T-helper 9 cell (primary cell): ENCODE measurements at places on chromosomes 5 and 9.

DNA sequence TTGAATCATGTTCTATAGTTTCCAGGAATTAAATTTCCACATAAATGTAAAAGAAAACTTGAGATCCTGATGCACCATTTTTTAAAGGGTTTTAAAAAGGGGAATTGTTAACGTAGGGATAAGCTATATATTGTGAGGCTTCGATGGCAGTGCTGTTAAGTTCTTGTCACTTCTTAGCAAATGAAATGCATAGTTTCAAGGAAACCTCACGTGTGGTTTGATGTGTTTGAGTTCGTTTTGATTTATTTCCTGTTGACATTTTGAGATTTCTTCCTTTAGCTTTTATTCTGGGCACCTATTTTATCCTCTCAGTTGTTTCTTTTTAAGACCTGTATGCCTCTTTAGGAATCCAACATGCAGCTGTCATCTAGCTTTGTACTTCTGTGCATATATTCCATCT, 301.0 kb downstream of the DOCK8 start:
- no peak for DNase-seq

- DNase-seq: no peak
These were observed 1397.0 kb upstream of the C9orf72 start for GRCh38 chr9:28970241-28970654.

DNA sequence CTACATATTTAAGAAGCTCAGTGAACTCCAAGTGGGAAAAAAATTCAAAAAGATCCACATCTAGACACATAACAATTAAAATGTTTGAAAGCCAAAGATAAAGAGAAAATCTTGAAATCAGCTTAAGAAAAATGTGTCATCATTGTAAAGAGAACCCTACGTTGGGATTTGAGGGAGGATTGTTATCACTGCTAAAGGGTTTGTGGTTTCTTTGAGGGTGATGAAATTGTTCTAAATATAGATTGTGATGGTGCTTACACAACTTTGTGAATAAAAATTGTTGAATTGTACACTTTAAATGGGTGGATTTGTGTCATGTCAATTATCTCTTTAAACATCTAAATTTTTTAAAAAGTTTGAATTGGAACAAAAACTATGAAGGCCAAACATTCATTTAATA, 92.2 kb upstream of the ADAMTS19 start:
- DNase-seq: no peak

DNA sequence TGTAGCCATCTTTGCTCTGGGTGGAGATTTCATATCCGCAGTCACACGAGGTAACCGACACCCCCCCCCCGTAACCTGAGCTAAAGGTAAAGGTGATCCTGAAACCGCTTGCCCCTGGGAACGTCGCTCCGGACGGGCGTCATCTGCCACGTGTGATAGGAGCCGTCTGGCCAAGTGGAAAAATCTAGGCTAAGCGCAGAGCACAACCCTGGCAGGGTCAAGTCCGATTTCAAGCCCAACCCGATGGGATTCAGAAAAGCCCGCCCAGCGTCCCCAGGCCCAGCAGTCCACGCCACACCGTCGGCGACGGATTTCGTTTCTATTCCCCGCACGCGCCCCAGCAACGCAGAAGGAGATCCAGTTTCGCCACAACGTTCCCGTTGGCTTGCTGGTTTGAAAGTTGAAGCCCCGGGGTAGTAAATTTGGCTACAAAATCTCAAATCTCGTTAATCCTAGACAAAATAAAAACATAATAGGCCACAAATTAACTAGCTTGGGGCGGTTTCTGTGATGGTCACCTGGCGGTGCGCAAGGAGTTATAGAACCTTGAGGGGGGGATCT, 32.4 kb upstream of the NFIB start:
- DNase-seq: no peak

GRCh38 chr9:86685556-86685955, 261.8 kb downstream of the GAS1 start:
- DNase-seq: no peak

GRCh38 chr5:59789894-59790293, 103.6 kb downstream of the PDE4D start:
- DNase-seq: no peak

- DNase-seq: no peak
These were observed 1456.4 kb upstream of the ACO1 start for GRCh38 chr9:30928045-30928444.

DNA sequence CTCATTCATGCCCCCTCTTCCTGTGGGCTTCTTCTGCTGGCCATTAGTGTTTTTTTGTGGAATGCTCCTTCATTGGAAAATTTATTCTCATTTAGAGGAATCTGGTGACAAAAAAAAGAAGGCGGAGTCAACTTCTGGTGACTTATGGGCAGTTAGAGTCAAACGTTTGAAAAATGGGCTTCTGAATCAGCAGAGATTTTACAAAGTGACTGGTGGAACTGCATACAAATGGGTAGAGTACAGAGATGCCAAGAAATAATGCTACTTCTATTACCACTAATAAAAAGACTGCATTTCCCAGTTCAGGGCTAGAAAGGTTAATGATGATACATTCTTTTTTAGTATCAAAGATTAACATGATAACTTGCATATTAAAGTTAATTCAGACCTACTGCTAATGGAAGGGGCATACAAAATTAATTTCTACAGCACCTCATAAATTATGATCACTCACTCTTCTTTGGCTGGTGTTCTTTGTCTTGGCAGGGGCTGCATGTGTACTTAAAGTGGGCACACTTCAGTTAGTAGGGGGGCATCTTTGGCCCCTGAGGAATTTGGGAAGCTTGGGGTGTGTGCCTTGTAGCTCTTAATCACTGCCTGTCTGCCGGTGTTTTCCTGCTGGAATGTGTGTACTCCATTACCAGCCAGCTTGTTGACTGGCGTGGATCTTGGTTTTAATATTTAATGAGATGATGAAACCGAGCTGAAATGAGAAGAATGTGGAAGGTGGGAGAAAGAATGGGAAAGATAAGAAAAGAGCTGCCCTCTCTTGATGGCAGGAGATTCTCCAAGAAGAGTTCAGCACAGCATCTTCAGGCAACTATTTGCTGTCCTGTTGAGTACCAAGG, 148.9 kb downstream of the DOCK2 start:
- no peak for DNase-seq

DNA sequence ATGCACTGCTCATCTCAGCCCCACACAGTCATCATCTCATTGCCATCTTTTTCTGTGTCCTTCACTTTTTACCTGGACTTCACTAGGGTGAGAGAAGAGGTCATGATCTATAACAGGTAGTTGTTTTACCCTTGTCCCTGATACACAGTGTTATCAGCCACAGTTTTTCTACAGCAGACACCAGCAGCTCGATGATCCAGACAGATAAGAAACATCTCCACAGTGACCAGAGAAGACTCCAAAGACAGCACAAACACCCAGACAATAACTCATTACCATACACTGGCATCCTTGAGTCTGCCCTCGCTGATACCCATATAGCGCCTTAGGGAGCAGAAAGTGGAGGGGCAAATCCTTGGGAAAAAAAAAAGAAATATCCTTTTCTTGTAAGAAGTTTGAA, 194.1 kb downstream of the DTWD2 start:
- no peak for DNase-seq

DNA sequence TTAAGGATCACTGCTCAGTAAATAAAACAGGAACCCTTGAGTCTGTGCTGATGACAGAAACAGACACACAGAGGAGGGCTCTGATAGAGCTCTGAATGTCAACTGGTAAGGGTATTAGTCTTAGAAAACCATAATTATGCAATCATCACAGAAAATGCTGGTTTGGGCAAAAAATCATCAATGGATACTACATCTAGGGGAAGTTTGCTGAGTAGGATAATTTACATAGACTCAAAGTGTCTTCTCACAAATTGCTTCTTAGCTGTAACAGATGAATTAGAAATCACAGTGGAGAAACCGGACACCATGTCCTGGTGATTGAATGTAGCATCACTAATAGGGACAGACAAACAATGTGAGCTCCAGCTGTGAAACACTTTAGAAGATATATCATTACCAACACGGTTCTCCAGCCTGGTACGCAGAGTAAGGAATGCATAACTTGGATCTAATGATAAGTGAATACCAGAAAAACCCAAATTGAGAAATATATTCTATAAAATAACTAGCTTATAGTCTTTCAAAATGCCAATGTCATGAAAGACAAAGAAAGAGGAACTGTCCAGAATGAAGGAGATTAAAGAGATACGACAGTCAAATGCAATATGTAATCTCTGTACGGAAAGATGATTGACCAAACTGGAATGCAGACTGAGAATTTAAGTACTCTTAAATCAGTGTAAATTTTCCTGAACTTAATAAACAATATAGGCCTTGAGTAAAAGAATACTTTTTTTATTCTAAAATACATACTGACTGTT, 17.3 kb downstream of the CHD1 start:
- no peak for DNase-seq

- no peak for DNase-seq
These were observed 724 bp downstream of the TCERG1 start for GRCh38 chr5:146447734-146448380.

DNA sequence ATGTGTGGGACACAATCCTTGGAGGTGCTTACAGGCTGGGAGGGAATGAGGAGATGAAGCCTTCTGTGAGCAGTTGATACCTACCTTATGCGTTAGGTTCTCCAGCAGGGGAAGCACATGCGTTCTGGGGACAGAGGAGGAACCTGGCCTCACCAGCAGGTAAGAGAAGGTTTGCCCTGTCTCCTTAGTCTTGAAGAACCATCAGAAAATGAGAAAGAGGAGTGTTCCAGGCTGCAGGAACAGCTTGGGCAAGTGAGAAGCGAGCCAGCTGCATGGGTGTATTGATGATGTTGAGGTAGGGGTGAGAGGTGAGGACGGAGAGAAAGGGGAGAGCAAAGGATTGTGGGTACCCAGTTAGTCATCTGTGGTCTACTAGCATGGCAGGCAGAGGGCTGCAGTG, 156.9 kb upstream of the MVB12B start:
- no peak for DNase-seq

DNA sequence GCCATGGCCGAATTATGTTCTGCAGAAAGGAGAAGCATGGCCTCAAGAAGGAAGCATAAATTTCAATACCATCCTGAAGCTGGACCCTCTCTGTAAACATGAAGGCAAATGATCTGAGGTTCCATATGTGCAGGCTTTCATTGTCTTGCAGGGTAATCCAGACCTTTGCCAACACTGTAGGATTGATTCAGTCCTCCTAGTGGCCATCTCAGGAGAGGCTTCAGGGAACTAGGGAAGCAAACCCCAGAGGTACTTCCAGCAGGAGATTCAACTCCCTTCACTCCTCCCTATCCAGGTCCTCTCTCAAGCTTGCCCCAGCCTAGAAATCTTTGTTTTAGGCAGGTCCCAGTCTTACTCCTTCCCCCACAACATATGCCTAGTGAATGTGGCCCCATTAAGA, 99.3 kb upstream of the HCN1 start:
- no peak for DNase-seq

GRCh38 chr5:76604838-76605237, 18.4 kb downstream of the F2RL2 start:
- DNase-seq: no peak

DNA sequence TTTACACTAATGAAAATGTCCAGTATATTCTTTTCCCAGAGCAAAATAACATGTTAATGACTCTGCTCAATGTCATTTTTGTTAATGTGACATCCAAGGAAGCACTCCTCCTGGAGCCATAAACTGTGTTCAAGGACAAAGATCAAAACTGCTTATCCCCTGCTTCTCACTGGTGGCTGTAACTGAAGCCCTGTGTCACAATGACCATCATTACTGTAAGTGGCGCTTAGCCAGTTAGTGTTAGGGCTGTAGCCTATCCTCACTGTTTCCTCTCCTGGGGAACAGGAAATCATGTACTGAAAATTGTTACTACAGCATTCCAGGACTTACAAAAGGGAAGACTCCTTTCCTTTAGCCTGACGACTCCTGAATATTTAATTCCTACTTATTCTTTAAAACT, 71.7 kb upstream of the COX7C start:
- no peak for DNase-seq

DNA sequence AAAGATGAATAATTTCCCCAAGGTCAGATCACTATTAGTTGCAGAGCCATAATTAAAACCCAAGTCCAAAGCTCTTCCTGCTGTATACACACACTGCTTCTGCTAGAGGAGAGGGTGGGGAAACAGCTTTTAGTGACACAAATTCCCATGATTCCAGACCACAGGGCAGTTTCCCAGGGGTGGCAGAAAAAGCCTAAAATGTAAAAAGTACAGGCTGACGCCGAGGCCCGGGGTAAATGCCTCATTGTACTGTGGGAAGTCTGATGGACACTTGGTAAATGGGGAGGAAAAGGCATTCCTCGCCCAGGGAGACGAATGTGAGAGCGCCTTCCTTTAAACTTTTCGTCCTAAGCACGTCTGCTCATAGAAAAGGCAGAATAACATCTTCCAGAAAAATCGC, 65.7 kb downstream of the DENND1A start:
- DNase-seq: no peak

DNA sequence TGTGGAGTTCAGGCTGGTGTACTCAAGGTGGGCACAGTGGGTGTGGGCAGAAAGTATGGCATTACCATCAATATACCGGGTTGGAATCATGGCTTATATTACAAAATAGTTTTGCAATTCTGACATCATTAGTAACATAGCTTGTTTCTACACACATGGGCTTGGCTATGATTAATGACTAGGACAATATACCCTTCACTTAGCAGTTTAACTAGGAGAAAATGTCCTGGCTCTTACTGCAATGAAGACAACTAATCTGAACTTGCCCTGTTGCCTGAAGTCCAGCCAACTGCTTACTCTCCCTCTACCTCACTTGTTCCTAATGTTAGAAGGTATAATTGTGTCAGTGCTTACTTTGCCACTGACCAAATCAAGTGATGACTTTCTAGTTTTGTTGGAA, 612.5 kb downstream of the EFNA5 start:
- DNase-seq: no peak

DNA sequence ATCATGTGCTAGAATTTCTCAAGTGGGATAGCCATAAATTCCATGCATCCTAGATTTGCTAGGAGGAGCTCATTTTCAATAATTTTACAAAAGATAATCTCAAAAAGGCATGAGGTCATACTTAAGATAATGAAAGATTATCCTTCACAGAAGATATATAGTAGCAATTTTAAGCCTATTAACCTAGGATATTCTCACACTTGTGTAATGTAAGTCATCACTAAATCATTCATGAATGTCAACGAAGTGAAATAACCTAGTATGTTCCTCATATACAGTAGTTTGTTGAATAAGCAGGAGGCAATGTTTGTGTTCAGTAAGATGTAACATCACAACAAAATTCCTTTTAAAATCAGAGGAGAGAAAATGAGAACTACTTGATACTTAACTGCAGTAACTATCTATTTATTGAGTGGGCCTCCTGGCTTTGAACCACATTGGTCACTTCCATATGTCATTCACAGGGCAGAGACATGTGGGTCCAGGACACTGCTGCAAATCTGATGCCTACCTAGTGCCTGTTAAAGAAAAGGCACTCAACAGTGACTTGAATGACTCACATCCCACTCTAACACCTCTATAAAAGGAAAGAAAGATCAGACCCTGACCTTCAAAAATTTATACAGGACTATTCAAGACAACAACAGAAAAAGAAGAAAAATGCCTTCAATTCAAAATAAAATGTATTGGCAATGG, 8.2 kb downstream of the LIFR start:
- DNase-seq: no peak

- no peak for DNase-seq
These were observed 63.6 kb downstream of the RNF180 start for GRCh38 chr5:64229163-64229774.

- DNase-seq: no peak
These were observed 891.3 kb downstream of the TLE1 start for GRCh38 chr9:80797831-80798688.

- DNase-seq: no peak
These were observed 42.2 kb upstream of the RNU6ATAC start for GRCh38 chr9:134206311-134207300.
